ENCODE measurements at places on chromosomes 7 and 10.

GRCh38 chr7:120273476-120273975 lies 551 bp downstream of the KCND2 start:
- no peak for DNase-seq

GRCh38 chr7:28739826-28740225 lies 218.3 kb downstream of the TRIL start:
- DNase-seq, result no peak

- DNase-seq, result no peak
These were observed 2.2 kb downstream of the NMT2 start for GRCh38 chr10:15166325-15166724.

- DNase-seq, result no peak
These were observed 55.5 kb upstream of the SYPL1 start for GRCh38 chr7:106167439-106168136.

DNA sequence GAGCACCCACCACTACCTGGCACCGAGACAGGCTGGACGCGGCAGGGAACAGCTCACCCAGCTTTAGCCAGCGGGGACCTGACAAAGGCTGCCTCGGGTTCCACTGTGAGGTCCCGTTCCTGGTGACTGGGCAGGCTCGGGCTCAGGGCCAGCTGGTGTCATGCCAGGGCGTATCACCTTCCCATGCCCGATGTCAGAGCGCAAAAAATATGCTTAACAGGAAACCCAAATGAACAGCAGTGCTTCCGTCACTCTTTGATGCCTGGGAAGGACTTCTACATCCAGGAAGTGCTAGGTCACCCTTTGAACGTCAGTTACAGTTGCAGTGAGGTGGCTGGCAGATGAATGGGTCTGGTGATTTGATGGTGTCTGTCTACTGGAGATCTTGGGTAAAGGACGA lies 106.0 kb downstream of the ADARB2 start:
- DNase-seq, result no peak

- no peak for DNase-seq
These were observed 126.1 kb downstream of the ADARB2 start for GRCh38 chr10:1610986-1611770.

- no peak for DNase-seq
These were observed 75.9 kb downstream of the MDFIC start for GRCh38 chr7:114997487-114998404.

DNA sequence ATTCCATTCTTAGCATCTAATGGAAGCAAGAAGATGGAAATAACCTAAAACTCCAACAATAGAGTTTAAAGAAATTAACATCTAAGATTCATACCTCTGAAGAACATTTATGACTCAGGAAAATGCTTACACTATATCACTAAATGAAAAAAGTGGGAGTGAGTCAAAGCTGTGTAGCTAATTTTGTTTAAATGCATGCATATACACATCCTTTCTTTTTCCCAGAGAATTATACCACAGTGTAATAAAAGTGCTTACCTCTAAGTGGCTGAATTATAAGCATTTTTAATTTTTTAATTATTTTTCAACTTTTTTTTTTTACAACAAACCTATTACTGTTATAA lies 44.3 kb downstream of the CCDC71L start:
- DNase-seq, result no peak

DNA sequence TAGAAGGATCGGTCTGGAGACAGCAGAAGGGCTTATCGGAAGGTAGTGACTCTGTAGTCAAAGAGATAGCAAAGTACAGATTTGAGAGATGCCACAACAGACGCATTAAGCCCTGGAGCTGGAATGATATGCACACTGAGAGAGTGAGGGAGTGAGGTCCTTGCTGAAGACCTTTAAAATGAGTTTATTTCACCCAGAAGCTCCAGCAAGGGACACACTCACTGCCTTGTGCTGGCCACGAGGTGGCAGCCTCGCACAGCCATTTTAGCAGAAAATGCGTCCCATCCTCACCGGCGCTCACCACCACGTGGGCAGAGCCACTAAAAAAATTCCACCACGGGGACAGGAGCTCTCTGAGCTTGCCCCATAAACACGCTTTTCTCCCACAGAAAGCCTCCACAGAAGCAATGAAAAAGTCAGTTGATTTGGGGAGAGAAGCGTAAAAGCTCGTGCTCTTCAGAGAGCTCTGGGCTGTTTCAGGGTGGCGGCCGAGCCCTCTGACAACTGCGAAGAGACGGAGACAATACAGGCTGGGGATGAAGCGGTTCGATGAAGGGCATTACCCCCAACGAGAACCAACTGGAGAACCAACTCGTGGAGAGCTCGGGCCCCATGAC lies 163.0 kb upstream of the KLF14 start:
- no peak for DNase-seq
